Activated gamma-delta T cell treated with Interleukin-2 at 50 U/mL for 16 hours (primary cell): ENCODE measurements at places on chromosomes 3 and 15.

- DNase-seq, result no peak
These were observed 45.5 kb upstream of the SLC6A11 start for GRCh38 chr3:10770547-10770946.

DNA sequence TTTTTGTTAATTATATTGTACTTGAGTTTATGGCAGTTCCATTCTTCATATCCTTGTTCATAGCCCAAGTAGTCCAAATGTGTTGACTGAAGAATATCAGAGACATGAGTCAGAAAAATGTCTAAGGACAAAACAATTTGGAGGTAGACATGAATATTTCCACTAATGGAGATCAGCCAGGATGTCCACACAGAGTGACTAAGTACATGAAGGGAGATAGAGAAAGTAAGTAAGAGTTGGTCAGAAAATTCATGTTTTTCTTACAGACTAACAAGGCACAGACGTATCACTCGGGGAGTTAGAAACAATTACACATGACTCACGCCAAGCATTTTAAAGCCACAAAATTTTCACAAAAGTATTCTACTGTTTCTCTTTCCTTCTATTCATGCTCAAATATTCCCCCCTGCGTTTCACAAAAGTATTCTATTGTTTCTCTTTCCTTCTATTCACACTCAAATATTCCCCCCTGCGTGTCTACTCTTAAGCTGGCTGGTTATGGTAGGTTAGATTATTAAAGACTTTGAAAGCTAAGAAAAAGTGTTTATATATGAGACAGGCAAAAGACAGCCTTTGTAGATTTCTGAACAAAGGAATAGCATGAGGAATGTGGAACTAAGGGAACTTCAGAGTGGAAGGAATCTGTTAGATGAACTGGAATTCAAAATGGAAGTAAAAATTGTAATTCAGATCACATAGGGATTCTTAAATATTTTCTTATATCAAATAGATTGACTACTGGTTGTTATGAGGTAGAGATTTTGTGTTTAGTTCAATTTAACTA, 648.7 kb upstream of the CCDC54 start:
- no peak for DNase-seq

DNA sequence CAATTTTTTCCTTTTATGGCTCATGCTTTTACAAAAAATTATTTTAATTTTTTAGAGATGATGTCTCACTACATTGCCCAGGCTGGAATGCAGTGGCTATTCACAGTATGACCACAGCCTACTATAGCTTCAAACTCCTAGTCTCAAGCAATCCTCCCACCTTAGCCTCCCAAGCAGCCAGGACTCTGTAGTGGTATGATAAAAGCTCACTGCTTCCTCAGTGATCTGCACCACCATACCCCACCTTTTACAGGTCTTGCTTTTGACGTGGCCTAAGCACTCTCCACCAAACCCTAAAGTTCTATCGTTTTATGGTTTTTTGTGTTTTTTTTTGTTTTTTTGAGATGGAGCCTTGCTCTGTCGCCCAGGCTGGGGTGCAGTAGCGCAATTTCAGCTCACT, 14.0 kb upstream of the TMF1 start:
- DNase-seq, result no peak

DNA sequence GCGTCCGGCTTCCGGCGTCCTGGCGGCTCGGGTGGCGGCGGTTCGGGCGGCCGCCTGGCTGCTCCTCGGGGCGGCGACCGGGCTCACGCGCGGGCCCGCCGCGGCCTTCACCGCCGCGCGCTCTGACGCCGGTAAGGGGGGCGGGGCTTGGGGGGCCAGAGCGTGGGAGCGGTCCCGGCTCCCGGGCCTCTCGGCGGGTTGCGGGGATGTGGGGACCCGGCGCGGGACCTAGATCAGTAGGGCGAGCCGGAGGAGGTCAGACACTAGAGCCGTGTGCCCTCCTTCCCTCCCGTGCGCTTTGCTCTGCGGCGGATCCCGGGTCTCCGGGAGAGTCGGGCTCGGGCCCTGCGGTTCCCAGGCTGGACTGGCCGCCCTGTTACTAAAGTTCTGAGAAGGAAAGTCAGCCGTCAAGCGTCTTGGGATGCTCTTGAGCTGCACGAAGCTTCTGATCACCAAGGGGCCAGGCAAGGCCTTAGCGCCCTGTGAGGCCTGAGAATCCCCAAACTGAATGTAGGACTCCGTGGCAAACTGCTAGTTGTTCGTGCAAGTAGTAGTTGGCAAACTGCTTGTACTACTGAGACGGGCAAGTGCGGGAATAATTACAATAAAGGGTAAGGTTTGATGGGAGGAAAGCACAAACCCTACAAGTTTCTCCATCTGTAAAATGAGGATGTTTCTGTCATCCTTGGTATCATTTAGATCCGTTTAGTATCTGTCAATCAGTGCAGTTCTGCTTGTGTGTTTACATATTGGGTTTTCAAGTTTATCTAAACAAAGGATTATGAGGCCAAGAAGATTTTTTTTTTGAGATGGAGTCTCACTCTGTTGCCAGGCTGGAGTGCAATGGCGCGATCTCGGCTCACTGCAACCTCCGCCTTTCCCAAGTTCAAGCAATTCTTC, 587 bp downstream of the PIGX start:
- DNase-seq, result peak; percentile 64

DNA sequence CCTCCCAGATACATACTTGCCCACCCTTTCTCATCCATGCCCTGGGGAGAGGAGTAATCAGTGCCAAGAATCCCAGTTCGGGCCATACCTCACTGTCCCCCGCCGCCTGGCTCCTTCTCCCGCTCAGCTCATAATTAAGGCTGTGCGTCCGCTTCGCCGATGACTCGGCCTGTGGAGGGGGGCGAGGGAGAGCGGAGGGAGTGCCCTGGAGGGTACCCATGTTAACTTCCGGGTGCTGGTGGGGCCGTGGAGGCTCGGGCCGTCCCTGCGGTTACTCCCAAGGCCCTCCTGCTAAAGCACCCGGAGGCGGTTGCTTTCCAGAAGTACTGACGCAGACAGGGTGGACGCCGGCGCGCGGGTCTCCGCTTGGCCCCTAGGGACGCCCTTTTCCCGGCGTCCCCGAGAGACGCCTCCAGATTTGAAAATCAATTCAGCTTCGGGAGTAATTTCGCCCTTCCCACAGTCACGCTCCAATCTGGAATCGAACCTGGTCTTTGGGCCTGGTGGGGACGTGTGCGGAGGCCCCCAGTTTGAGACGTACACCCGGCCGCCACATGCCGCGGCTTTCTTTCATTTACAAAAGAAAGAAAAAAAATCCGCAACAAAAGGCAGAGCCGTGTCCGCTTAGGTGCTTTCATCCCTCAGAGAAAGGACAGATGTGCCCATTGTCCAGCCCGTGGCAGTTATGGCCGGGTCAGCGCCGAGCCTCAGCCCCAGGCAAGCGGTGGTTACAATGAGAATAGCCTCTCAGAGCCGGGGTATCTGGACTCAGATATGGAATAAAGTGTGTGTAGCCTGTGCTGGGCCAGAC, 1.0 kb upstream of the ONECUT1 start:
- DNase-seq, result no peak
